Stimulated activated CD8-positive, alpha-beta memory T cell treated with anti-CD3 and anti-CD28 coated beads, Interleukin-15, amount 100 ng/mL, for 48 hours (primary cell): ENCODE measurements at places on chromosomes 12 and 14.

GRCh38 chr12:104133321-104133720 is 4.7 kb downstream of the NFYB start:
- no peak for DNase-seq

DNA sequence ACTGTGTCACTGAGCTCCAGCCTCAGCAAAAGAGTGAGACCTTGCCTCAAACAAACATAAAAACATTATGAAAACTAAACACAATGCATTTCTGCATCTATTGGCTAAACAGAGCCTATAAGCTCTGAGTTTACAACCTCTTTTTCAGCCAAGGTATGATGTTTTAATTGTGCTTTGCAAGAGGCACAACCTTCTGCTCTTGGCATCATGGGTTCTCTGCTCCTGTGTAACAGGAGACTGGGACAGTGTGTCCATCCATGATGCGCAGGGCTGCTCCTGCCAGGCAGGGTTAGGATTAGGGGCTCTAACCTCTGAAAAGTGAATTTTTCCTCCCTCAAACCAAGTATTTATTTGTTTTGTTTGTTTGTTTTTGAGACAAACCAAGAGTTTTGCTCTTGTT is 5.0 kb upstream of the NFKBIA start:
- no peak for DNase-seq

- DNase-seq = no peak
Observed at GRCh38 chr12:121933522-121934308, 15.3 kb downstream of the CFAP251 start.

DNA sequence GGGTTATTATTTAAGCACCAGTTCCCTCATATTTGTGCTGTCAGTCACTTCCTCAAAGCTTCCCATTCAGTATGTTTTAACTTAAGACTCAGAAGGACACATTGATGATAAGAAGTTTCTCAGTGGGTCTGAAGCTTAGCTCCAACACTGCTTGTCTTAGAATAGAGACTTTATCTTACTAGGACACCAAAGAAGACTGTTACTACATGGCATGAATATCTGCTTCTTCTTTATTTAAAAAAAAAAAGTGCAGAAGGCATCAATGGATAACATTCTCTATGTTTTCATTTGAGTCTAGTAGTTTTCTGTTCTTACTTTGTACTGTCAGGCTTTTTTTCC is 404.2 kb downstream of the DAD1 start:
- DNase-seq = no peak

GRCh38 chr14:103521951-103522563 is 573 bp downstream of the CKB start:
- DNase-seq = no peak
